ENCODE measurements at places on chromosomes 12 and 14.
A peak's percentile ranks its signal among the peaks of the same experiment; 100 is the strongest.

DNA sequence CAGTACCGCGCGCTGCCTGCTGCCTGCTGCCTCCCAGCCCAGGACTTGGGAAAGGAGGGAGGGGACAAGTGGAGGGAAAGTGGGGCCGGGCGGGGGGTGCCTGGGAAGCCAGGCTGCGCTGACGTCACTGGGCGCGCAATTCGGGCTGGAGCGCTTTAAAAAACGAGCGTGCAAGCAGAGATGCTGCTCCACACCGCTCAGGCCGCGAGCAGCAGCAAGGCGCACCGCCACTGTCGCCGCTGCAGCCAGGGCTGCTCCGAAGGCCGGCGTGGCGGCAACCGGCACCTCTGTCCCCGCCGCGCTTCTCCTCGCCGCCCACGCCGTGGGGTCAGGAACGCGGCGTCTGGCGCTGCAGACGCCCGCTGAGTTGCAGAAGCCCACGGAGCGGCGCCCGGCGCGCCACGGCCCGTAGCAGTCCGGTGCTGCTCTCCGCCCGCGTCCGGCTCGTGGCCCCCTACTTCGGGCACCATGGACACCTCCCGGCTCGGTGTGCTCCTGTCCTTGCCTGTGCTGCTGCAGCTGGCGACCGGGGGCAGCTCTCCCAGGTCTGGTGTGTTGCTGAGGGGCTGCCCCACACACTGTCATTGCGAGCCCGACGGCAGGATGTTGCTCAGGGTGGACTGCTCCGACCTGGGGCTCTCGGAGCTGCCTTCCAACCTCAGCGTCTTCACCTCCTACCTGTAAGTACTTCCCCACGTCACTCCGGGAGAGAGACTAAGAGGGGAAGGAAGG is at the start of gene LGR5:
TSS of gene LGR5 (plus strand) at position 186 of the 732 bp plus-strand sequence. CDS start at position 469, 283 bp downstream.
- DNase-seq, result no peak

DNA sequence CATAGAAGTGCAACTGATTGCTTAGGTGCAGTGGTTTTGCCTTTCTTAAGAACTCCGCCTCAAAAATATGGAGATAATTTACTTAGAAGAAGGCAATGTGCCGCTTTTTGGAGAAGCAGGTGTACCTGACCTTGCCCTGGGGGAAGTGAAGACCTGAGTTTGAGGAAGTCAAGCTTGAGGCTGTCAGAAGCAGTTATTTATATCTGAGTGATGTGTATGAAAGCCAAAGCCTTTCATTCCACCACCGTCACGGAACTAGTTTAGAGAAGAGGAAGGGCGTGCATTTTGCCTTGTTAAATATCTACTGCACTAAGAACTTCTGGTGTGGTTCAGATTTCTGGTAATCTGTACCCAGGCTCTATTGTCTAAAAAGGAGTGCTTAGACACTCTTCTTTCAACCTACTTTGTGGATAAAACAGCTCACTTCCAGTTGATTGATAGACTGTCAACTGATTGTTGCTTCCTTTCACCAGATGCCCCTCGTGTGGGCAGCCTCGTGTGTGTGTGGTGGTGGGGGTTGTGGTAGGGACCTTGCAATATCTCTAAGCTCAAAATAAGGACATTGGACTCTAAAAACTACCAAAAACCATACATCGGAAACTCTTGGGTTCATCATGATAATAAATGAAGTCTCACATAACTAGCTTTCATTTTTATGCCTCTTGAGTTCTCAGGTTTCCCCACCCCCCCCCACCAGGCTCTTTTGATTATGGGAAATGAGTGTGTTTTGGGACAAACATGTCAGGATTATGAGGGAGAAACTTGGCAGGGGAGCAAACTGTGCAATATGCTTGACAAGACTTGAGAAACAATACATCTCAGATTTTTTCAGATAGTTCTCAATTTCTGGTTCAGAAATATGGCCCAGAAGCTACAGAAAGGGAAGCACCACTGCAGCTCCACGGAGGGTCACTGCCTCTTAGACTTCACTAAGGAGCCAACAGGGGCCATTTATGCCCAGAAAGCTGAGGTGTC is 78.6 kb downstream of the ARF6 start:
- no peak for DNase-seq

DNA sequence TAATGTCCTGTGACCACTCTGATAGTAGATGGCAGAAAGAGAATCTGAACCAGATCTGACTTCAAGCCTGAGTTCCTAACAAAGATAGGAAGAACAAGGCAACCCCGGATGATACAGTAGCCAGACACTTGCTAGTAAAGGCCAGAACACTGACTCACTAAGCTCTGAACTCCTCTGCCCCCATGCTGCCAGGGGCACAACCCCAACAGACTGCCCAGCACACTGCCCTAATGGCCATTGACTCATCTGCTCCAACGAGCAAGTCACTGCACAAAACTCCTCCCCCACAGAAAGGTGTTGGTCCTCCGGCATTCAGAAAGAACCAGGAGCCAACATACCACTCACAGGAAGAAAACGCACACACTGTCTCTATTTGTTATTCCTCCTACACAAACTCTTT is 179.6 kb upstream of the NUDT4 start:
- peak; percentile 75 for DNase-seq

- DNase-seq, result no peak
Observed at GRCh38 chr14:50092006-50092555, 24.3 kb downstream of the VCPKMT start.

- DNase-seq, result no peak
Observed at GRCh38 chr12:90695415-90695814, 259.6 kb downstream of the CCER1 start.

- no peak for DNase-seq
Observed at GRCh38 chr14:68544081-68544892, 248.6 kb downstream of the ZFP36L1 start.

DNA sequence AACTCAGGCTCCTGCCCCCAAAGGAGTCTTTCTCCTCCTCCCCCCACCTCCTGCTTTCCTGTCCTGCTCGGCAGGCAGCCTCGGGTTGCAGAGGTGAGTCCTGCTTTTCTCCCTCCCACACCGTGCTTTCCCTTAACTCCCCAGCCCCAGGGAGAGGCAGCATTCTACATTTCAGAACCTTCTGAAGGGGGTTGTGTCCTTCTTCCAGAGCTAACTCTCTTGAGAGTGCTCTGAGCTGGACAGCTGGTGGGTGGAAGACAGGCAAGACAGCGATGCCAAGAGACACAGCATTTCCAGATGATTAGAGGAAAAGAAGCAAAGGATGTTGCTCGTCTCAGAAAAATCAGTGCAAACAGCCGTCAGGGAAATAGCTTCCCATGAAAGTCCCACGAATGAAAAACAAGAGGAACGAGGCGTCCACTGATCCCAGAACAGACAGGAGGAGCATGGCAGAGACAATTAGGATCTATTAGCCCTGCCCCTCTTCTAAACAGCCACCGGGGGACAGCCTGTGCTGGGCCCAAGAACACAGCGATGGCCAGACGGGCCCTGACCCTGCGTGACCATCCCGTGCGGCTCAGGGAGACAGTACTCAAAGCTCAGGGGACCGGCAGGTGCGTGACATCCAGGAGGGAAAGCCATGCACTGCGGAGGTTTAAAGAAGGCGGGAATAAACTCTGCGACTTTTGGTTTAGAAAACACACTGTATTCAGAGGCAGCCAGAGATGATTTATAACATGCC is 216.5 kb upstream of the RTL1 start:
- no peak for DNase-seq

DNA sequence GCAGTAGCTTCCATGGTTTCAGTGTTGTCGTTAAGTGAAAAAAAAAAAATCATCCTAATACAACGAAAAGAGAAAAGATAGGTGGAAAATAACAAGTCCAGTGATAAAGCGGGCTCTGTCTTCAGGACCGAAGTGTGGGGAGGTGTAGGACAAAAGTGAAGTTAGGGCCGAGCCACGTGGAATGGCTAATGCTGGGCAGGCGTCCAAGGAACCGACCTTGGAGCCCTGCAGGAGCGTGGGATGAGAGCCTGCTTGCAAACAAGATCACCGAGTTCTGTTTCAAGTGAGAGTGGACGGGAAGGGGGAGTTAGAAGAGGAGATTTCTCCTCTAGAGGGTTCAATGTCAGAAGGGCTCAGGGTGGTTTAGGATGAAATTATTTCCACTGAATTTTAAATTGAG is 22.2 kb downstream of the A2ML1 start:
- no peak for DNase-seq

DNA sequence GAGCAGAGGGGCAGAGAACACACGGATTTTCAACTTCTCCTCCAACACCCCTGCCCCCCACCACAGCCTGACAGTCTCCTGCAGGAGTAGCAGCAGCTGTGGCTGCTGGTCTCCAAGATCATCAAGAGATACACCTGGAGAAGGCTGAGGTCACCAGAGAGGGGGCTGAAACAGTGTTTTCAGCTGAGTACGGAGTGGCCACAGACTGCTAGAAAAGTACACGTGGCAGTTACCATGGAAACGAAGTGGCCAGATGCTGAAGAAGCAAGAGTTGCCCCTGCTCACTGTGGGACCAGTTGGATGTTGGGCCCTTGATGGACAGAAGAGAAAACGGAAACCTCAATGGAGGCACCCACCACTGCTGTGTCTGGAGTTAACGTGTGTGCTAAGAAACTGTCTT is 4.9 kb upstream of the DIABLO start:
- no peak for DNase-seq

DNA sequence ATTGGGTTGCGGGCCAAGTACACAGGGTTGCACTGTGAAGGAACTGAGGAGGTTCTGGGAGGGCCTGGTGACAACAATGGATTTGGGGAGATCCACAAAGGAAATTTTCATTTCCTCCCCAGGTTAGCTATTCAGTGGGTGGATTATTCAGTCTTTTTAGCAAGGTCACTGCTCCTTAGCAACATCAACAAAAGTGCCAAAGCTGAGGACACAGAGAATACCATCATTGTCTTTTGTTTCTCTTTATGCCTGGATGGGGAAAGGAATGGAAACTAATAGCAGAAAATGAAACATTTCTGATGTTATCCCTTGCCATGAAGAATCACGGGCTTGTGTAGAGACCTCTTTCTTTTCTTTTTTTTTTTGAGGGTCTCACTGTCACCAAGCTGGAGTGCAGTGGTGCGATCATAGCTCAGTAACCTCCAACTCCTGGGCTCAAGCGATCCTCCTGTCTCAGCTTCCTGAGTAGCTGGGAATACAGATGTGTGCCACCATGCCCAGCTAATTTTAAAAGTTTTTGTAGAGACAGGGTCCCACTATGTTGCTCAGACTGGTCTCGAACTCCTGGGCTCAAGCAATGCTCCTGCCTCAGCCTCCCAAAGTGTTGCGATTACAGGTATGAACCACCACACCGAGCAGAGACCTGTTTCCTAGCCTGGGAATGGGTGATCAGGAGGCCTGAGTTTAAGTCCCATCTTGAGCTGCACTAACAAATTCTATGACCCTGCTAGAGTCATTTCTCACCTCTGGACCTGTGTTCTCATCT is 6.5 kb downstream of the PPP1R3E start:
- DNase-seq, result no peak

- no peak for DNase-seq
Observed at GRCh38 chr12:95213928-95214327, 3.3 kb downstream of the FGD6 start.

- no peak for DNase-seq
Observed at GRCh38 chr12:39617887-39618286, 1.7 kb downstream of the ABCD2 start.
